ENCODE measurements at places on chromosomes 1 and 21.

DNA sequence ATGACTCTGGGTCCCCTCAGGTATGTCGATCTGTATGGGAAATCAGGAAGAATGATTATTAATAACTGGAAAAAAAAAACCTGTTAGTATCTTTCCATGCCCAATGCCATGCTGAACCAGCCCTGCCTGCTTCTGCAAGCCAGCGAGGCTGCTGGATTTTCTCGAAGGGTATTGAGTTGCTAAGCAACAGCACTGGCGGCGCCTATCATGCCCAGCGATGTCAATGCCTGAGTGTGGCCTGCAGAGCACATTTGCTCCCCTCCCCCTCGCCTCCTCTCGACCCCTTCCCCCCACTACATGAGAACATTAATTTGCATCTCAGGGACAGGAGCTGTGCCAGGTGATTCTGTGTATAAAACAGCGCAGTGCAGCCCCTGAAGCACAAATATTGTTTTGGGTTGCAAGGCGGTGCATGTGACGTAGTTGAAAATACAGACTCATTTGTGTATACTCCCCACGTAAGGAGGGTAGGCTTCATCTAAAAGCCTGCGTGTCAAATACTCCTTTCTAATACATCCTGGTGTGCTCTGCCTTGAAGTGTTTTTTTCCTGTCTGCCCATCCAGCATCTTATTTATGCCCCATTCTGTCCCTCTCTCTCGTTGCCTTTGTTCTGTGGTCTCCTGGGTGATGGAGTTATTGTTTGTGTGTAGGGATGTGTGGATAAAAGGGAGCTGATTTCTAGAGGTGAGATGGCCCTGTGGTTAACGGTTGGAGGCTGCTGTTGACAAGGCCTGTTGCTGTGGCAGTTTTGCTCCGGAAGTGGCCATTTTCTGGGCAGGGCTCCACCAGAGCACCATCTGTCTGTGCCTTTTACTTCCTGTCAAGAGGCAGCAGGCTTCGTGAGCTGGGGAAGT is 32.7 kb upstream of the ATP5PO start:
- DNase-seq = peak; percentile 93

DNA sequence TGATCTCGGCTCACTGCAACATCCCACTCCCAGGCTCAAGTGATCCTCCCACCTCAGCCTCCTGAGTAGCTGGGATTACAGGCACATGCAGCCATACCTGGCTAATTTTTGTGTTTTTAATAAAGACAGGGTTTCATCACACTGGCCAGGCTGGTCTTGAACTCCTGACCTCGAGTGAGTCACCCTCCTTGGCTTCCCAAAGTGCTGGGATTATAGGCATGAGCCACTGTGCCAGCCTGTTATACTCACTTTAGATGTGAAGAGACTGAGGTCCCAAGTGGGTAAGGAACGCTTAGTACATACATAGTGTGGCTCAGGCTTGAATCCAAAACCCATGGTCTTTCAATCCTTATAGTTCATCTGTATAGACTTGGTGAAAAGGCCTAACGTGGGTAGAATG is 63.7 kb upstream of the EPS8L3 start:
- DNase-seq = peak; percentile 33

GRCh38 chr21:39377444-39378050 is 28.7 kb upstream of the HMGN1 start:
- DNase-seq = peak; percentile 57

GRCh38 chr1:237788069-237788468 is 102.7 kb downstream of the ZP4 start:
- no peak for DNase-seq

DNA sequence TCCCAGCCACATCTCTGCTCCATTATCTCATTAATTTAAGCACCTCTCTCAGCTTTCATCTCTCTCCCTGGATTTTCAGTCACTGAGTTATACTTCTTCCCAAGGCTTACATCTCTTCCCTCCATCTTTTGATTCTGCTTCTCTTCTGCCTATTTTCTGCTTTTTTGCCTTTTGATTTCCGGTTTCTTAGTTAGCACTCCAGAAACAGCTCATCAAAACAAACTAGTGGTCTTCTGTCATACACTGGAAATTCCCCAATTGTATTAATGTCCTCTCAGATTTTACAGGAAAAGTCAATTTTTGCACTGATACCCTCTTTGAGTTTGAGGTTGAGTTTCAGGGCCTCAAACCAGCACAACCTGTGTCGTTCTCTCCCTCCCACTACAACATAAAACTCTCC is 1.5 kb downstream of the LCE3E start:
- no peak for DNase-seq

DNA sequence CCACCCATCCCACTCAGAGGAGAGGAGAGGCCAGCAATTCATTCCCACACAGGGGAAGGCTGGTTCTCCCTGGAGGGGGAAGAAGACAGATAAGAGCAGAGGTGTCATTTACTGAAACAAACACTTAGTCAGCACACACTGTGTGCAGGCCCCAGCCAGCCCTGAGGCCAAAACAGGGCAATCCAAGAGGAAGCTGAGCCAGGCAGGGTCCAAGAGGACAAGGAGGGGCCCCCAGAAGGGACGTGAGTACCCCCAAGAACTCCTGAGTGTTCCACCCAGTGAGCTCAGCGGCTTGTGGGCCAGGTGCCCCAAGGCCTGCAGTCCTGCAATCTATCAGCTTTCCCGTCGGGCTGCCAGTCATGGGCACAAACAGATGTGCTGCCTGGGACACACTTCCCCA is 15.8 kb downstream of the ADGRB2 start:
- DNase-seq = no peak

- DNase-seq = no peak
Observed at GRCh38 chr1:51792864-51793263, 85.7 kb downstream of the NRDC start.

GRCh38 chr1:112399456-112399855 is 3.4 kb downstream of the CTTNBP2NL start:
- no peak for DNase-seq

- peak; percentile 38 for DNase-seq
Observed at GRCh38 chr1:221987860-221988520, 246.1 kb upstream of the DUSP10 start.
